C1 segment of cervical spinal cord (tissue), 14 donors: ENCODE measurements at places on chromosomes 1 and 21.

- DNase-seq, result no peak
These were observed 8.9 kb upstream of the TRIM62 start for GRCh38 chr1:33190701-33191100.

GRCh38 chr1:174938281-174939007 lies 61.3 kb upstream of the CACYBP start:
- no peak for DNase-seq

GRCh38 chr1:155166051-155166470 lies 7.0 kb downstream of the KRTCAP2 start:
- DNase-seq, result no peak

DNA sequence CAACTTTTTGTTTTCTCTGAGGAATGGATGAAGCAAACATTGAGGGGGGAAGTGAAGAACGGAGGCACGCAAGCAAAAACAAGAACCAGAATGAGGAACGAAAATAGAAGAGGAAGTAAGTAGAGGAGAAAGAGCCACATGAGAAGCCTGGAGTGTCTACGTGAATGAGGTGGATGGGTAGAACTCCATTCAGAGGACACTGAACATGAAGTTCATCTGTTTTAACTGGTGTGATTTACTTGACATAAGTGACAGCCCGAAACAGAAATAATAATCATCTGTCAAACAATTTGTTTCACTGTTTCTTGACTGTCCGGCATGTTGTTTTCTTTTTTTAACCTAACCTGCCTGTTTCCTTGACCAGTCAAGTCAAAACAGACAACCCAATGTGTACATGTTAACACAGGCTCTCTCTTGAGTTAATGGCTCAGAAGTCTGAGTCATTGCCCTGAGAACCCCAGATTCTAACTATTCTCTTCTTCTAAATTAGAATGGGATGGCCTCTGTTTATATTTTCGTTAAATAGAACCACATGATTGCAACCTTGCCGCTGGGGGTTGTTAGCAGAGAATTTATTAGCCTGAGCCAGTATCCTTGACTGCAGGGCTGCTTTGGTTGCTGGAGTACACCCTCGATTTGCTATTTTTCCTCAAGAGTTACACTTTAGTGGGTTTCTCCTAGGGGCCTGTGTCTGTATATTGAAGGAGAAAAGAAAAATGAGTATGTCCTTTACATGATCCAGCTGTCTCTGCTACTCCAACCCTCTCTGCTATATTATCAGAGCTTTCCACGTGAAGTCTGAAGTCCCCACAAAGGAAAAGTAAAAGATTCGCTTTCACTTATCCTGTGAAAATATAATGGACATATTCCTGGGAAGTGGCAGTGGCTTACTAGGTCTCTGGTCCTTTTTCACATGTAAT lies 151.7 kb downstream of the ZC3H11B start:
- DNase-seq, result no peak

- DNase-seq, result no peak
These were observed 54.9 kb downstream of the INAVA start for GRCh38 chr1:200949626-200950025.

GRCh38 chr21:41916888-41917433 lies 36.9 kb downstream of the C2CD2 start:
- DNase-seq, result no peak

GRCh38 chr1:87367549-87367948 lies 38.9 kb downstream of the LMO4 start:
- DNase-seq, result no peak

DNA sequence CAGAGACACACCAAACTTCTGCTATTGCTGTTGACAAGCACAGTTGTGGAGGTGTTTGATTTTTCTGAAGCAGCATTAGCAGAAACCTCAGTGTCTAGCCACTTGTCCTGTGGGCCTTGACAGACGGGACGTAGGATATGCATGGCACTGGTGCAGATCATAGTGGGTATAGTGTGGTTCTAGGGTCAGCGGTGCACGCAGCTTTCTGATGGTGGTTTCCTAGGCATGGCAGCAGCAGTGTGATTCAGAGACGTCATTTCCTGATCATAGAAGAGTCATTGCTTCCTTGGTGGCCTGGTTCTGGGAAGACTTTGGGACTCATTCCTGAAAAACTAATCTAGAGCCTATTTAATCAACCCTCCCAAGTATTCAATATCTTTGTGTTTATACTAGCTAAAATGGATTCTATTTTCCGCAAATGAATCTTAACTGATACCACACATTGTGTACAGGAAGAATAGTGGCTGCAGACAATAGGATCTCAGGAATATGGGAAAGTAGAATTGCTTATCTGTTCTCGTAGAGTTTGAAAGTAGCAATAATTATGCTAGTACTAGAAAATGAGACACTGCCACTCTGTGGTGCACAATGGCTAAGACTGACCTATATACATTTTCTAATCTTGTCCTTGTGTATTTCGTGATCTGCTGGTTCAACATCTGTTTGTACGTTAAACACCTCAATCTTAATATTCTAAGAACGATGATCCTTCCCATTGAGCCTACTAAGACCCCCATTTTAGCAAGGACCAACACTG lies 2.8 kb upstream of the USP1 start:
- no peak for DNase-seq

- no peak for DNase-seq
These were observed 495.8 kb downstream of the AJAP1 start for GRCh38 chr1:5150191-5150590.

GRCh38 chr1:55364216-55364615 lies 149.1 kb upstream of the USP24 start:
- no peak for DNase-seq

- DNase-seq, result no peak
These were observed 1357.4 kb upstream of the ADGRL4 start for GRCh38 chr1:80363689-80364475.

- no peak for DNase-seq
These were observed 14.7 kb upstream of the CD2 start for GRCh38 chr1:116739371-116740012.

GRCh38 chr1:58345215-58346035 lies 201.1 kb downstream of the OMA1 start:
- DNase-seq, result no peak

DNA sequence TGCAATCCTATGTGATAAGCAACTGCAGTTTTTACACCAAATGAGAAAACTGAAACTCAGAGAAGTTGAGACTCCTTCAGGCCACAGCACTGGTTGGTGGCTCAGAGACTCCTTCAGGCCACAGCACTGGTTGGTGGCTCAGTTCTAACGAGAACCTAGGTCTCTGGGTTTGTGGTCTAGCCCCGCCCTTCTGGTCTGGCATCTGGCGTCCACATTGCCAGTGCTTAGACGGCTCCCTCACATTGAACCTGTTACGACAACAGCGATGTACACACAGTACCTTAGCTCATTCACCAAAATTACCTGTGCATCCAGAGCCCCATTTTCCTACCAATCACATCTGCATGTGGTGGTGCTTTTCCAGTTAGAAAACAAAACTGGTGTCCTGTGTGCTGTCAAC lies 66.1 kb downstream of the NID1 start:
- DNase-seq, result no peak

GRCh38 chr1:236154671-236155398 lies 12.5 kb downstream of the GPR137B start:
- DNase-seq, result no peak

DNA sequence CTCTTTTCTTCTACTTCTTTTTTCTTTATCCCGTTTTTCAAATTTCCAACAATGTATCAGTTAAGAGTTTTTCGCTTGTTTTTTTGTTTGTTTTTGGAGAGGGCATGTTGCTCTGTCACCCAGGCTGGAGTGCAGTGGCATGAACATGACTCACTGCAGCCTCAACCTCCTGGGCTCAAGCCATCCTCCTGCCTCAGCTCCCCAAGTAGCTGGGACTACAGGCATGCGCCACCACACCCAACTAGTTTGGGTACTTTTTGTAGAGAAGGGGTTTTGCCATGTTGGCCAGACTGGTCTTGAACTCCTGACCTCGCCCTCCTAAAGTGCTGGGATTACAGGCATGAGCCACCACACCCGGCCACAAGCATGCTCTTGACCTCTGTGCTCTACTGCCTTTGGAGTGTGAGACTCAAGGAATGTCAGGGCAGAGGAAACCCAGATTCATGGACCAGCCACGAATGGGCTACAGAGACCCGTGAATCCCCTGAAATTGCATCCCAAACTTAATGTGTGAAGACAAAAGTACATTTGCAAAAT lies 65.1 kb upstream of the HSD17B7 start:
- DNase-seq, result no peak

- DNase-seq, result no peak
These were observed 3.2 kb downstream of the SON start for GRCh38 chr21:33546086-33546485.

GRCh38 chr1:6485168-6486101 lies 6.0 kb downstream of the PLEKHG5 start:
- DNase-seq, result no peak
